ENCODE measurements at places on chromosomes 11 and 22.

DNA sequence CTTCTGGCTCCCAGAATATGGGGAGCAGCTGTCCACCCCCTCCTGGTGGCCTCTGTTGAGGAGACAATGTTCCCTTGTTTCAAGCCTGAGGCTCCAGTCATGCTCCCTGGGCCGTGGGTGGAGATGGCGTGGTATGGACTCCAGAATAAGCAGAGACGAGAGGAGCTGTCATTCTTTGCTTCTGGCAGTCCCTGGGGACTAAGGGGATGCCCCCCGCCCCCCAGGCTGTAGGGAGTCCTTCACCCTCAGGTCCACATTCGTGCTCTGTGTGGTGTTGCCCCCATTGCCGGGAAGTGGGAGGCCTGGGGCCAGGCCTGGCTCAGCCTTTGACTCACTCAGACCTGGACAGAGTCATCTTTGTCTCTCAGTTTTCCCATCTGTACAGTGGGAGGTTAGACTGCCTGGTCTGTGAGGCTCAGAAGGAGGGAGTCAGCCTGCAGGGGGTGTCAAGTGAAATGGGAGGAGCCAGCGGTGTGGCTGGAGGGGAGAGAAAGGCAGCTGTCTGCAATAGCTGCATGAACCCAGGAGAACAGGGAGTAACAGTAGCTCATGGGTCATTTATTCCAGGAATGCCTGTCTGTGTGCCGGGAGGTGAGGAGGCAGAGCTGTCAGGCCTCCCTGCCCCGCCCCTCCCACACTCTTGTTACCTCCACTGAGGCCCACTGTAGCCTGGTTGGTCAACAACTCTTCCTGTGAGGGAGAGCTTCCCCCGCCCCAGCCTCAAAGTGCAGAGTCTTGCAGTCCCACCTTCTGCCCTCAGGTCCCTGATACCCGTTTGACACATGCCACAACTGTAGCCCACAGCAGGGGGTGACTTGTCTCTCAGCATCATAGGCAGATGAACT, 6.3 kb downstream of the ARHGEF17 start:
- no peak for DNase-seq

DNA sequence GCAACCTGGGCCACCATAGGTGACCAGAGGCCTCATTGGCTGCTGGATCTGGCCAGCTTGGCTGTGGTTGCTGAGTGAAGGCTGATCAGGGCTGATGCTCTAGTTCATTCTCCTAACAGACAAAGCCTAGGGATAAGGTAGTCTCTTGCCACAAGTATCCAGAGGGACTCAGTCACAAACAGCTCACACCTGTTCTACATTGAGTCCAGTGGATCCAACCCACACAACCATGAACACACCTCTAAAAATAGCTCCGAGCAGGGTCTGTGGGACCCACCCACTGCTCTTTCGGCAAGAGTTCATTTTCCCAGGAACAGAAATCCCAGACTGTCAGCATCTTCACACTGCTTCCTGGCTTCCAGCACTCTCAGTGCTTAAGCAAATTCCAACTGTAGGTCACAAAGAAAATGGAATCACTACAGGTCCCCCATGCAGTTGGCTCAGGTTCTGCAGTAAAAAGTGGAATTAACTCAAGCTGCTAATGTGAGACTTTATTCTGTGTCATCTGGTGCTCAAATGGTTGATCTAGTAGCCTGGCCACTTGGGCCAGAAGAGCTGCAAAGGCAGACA, 67.3 kb downstream of the PPFIBP2 start:
- DNase-seq, result no peak

DNA sequence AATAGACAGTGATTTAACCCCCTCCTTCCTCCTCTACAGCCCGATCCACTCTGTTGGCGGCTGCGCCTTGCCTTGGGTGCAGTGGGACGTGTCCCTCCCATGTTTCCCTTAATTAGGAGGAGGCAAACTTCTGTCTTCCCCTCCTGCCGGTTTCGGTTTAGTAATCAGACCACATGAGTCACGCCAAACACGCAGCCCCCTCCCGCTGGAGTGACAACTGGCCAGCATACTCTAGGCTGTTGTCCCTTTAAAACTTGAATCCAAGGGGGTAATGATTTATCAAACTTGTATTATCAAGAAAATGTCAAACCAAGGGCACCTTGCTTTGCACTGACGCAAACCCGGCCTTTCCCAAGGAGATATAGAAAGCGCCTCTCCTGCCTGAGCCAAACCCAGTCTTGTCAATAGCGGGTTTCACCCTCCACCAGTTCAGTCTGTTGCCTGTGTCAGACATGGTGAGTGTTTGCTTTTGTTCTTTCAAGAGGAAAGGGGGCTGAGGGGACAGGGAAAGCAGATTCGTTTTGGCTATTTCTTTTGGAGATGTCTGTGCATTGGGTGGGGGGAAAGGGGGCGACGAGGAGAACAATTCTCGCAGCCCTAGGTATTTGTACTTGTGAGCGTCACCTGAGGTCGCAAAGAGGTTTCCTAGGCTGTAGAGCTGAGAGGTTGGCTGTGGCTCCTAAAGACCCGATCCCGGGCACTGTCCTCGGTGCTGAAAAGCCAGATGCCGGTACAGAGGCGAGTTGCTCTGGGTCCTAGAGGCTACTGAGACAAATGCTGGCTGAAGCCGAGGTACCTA, at the start of gene SLC6A5:
Gene SLC6A5, plus strand, starts transcription at position 388 of the 799 bp plus-strand sequence. Its CDS starts 65 bp downstream, at position 453.
- DNase-seq, result no peak

DNA sequence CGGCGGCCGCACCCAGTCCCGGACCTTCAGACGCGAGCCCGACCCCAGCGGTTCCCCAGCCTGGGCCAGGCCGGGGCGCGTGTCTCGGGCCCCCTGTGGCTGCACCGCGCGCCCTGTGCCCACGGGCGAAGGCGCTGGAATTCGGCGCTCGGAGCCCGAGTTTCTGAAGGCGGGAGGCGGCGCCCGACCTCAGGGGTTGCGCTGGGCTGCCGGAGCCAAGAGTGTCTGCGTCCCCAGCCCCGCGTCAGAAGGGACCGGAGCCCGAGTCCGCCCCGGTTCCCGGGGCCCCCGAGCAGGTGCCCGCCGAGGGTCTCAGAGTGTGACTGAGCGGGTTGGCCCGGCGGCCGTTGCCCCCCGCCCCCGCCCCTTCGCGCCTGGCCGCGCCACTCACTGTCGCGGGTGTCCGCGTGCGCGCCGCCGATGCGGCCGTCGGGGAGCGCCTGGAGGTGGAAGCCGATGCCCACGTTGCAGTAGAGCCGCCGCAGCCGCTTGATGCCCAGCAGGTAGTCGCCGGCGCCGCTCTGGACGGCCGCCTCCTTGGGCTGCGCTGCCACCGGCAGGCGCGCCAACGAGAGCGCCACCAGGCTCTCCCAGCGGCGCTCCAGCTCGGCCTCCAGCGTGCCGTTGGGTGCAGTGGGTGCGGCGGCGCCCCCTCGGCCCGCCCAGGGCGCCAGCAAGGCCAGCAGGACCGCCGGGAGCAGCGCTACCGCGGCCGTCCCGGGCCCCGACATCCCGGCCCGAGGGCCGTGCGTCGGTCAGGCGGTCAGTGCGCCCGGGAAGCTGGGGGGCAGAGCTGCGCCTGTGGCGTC, 583 bp downstream of the FGF4 start:
- no peak for DNase-seq

DNA sequence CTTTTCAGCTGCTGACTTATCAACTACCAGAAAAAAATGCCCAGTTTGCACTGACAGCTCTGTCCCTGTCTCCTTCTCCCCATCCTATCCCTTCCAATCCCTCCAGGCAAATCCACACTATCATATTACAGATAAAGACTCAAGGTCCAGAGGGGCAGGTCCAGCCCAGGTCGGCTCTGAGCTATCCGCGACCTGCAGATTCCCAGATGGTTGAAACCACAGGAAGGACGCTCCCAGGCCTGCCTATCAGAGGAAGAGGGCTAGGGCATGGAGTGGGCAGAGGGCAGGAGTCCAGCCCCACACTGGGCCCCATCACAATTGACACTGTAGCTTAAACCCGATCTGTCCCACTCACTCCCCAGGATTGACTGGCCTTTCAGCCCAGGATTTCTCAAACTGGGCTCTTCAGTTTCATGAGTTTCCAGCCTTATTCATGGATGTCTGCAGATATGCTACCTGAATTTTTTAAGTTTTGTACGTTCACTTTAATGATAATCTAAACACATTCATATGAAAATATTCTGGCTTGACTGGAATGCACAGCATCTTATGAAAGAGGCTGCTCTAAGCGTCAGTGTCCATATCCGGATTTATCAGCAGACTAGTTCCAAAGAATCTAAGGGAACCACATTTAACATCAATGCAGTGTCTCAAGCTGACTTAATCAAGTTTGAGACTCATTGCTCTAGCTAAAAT, 16.4 kb upstream of the FCHSD2 start:
- no peak for DNase-seq

DNA sequence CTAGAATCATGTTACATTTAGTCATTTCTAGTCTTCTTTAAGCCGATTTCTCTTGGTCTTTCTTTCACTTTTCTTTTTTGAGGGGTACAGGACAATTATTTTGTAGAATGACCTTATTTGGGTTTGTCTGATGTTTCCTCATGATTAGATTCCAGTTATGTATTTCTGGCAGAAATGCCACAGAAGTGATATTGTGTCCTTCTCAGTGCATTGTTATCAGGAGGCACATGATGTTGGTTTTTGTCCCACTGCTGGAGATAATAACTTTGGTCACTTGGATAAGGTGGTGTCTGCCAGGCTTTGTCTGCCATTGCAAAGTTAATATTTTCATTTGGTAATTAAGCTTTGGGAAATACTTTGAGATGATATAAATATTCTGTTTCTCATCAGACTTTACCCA, 100.3 kb downstream of the RRM1 start:
- no peak for DNase-seq

- peak; percentile 24 for DNase-seq
These were observed 41.8 kb upstream of the AMPD3 start for GRCh38 chr11:10413268-10413667.

GRCh38 chr22:35441489-35442100, 41.7 kb downstream of the MCM5 start:
- DNase-seq, result no peak

DNA sequence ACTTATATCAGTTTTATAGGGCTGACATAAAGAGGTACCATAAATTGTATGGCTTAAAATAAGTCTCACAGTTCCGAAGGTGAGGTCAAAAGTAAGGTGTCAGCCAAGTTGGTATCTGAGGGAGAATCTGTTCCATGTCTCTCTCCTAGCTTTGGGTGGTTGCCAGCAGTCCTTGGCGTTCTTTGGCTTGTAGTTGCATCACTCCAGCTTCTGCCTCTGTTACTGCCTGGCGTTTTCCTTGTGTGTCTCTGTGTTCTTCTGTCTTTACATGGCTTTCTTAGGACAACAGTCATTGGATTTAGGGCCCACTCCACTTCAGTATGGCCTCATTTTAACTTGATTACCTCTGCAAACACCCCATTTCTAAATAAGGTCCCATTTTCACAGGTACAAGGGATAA, 16.7 kb downstream of the MMP7 start:
- no peak for DNase-seq

DNA sequence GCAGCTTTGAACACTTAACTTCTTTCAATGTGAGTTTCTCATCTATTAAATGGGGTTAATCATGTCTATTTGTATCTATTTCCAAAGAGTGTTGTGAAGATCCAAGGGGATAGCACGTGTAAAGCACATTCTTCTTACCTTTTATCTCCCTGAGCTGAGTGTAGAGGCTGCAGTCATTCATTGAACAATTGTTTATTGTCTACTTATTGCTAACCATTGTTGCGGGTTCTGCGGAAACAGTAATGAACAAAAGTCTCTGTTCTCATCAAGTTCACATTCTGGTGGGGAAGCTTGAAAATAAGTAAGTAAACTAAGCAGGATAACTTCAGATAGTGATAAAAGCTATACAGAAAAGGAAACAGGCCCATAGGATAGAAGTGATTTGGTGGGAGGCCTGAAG, 27.4 kb upstream of the PLET1 start:
- no peak for DNase-seq

GRCh38 chr11:2298795-2299761, 2.6 kb downstream of the C11orf21 start:
- no peak for DNase-seq

DNA sequence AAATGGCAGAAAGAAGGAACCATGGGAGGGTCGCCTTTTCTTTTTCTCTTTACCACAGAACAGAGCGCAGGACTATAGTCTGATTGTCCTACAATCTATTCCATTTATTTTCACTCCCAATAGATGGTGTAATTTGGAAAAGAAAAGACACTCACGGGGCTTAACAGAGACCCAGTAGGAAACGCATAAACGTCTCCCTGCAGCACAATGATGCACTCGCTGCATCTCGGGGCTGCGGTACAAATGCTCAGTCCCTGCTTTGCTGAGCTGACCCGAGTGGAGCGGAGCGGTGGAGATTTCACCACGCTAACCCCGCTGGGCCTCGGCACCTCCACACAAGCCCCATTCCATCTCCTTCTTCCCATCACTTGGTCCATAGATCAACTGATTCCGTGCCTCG, 1.5 kb downstream of the FEZ1 start:
- no peak for DNase-seq

DNA sequence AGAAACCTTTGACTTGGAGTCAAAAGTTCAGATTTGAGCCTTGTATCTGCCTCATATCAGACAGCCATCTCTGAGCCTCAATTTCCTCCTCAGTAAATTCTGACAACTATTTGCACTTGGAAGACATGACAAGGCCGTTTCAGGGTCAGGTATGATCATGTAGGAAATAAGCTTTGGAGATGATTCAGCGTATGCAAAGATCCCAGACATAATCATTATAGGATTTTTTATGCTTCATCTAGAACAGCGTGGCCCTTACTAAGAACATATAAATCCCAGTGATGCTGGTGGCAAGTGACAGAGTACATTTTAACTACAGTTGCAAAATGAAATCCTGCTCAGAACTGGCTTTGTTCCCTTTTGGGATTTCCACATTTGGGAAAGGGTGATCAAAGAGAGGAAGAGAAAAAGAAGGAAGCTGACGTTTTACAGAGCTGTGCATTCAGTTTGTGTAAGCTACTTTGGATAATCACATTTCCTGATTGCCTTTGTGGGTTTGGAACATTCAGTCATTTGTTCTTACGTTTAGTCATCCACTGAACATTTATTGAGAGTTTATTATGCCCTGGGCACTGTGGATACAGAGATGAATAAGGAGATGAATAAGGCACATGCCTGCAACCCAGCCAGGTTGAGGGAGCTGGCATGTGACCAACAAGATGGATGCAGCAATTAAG, 81.9 kb upstream of the HEPHL1 start:
- DNase-seq, result no peak

GRCh38 chr11:86775361-86775760, 25.0 kb upstream of the PRSS23 start:
- DNase-seq, result no peak

GRCh38 chr11:10941871-10942270, 84.0 kb upstream of the ZBED5 start:
- DNase-seq, result no peak

All from GF-D8 (cell line).